ENCODE measurements at places on chromosomes 11 and 22. TPM values are rescaled to one million over a fixed set of nuclear protein-coding genes. Genes with fewer than 3 reads are reported as not detected.

GRCh38 chr11:114130629-114131277 lies 71.2 kb downstream of the ZBTB16 start:
- no peak overlapping the region for H3K4me3 ChIP-seq
- no peaks in the 10 kb centered on the region for H3K27me3 ChIP-seq
- H3K36me3 ChIP-seq: no peaks in the 10 kb centered on the region
- H3K4me1 ChIP-seq: peaks cover 83% of the 10 kb centered on the region

- no peak for DNase-seq
- no peak overlapping the region for H3K27ac ChIP-seq
- H3K4me3 ChIP-seq: no peak overlapping the region
- no peaks in the 10 kb centered on the region for H3K36me3 ChIP-seq
- H3K4me1 ChIP-seq: no peaks in the 10 kb centered on the region
- no peaks in the 10 kb centered on the region for H3K27me3 ChIP-seq
These were observed 46.1 kb downstream of the NELL1 start for GRCh38 chr11:20715464-20715863.

DNA sequence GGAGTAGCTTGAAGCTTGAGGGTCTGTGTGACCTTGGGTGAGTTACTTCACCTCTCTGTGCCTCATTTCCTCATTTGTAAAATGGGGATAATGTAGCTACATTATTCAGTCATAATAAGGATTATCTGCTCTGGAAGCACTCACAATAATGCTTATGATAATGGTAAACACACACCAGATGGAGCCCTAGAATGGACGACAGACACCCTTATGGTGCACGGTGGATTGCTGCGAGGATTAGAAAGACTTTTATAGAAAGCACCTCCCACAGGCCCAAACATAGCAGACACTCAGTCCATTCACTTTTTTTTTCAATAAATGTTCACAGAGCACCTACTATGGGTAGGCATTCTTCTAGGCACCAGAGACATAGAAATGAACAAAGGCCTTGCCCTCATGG lies 53.8 kb downstream of the LARGE1 start:
- H3K4me1 ChIP-seq: peaks cover 20% of the 10 kb centered on the region
- no peaks in the 10 kb centered on the region for H3K36me3 ChIP-seq
- H3K4me3 ChIP-seq: no peak overlapping the region
- no peaks in the 10 kb centered on the region for H3K27me3 ChIP-seq

SHANK3 gene
- total RNA-seq: 2.7 TPM

GRCh38 chr11:8690374-8691342 lies 8.1 kb downstream of the RPL27A start:
- peaks cover 4% of the 10 kb centered on the region for H3K4me1 ChIP-seq
- no peak overlapping the region for H3K27ac ChIP-seq
- H3K27me3 ChIP-seq: no peaks in the 10 kb centered on the region
- no peak for DNase-seq
- no peak overlapping the region for H3K4me3 ChIP-seq

DNA sequence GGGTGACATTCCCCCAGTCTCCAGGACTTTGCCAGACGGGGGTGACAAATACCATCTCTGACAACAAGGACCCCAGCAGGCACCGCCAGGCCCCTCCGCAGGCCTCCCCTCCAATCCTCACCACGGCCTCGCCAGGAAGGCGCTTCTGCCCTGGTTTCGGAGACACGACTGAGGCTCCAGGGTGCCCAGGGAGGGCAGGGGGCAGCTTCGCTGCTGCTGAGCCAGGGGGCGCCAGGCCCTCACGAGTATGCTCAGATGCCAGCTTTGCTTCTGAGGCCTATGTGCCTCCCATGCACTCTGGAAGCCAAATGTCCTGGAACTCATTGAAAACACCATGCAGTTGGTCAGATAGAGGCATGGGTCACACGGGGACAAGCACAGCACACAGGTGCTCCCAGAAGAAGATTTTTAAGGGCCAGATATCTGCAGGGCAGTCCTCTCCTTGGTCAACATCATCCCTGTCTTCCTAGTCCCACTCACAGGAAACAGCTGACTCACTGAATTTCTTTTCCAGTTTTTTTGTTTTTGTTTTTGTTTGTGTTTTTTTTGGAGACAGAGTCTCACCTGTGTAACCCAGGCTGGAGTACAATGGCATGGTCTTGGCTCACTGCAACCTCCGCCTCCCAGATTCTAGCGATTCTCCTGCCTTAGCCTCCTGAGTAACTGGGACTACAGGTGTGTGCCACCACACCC lies 19.9 kb downstream of the BID start:
- H3K27me3 ChIP-seq: no peaks in the 10 kb centered on the region
- H3K36me3 ChIP-seq: no peaks in the 10 kb centered on the region
- no peak for DNase-seq
- no peaks in the 10 kb centered on the region for H3K4me1 ChIP-seq
- no peak overlapping the region for H3K4me3 ChIP-seq

NLRP14 gene
- total RNA-seq: not detected

- DNase-seq: no peak
- no peak overlapping the region for H3K27ac ChIP-seq
- H3K4me3 ChIP-seq: no peak overlapping the region
- no peaks in the 10 kb centered on the region for H3K27me3 ChIP-seq
- H3K36me3 ChIP-seq: no peaks in the 10 kb centered on the region
- no peaks in the 10 kb centered on the region for H3K4me1 ChIP-seq
These were observed 186.0 kb upstream of the CNTN5 start for GRCh38 chr11:98834776-98835175.

KRTAP5-7 gene
- total RNA-seq: 1.3 TPM

DNA sequence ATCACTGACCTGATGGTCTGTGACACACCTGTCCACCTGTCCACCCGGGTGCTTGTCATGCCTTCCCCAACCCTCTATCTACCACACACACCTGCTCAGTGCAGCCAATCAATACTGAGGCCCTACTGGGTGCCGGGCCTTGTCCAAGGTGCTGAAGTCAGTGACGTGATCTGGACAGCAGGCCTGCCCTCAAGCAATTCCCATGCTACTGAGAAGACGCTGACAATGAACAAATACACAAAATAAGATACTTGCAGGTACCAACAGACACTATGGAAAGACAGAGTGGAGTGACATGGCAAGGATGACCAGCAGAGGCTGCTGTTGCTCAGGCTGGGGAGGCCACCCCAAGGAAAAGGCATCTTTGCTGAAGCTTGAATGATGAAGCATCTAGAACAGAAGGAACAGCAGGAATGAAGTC lies 21.2 kb downstream of the PLAAT3 start:
- no peak overlapping the region for H3K27ac ChIP-seq
- H3K4me3 ChIP-seq: no peak overlapping the region
- DNase-seq: peak; percentile 18
- H3K4me1 ChIP-seq: no peaks in the 10 kb centered on the region
- H3K27me3 ChIP-seq: no peaks in the 10 kb centered on the region
- H3K36me3 ChIP-seq: no peaks in the 10 kb centered on the region

GRCh38 chr11:78647986-78648875 lies 73.6 kb upstream of the NARS2 start:
- no peaks in the 10 kb centered on the region for H3K27me3 ChIP-seq
- no peak for DNase-seq
- H3K4me1 ChIP-seq: no peaks in the 10 kb centered on the region
- H3K36me3 ChIP-seq: no peaks in the 10 kb centered on the region
- H3K27ac ChIP-seq: no peak overlapping the region

DNA sequence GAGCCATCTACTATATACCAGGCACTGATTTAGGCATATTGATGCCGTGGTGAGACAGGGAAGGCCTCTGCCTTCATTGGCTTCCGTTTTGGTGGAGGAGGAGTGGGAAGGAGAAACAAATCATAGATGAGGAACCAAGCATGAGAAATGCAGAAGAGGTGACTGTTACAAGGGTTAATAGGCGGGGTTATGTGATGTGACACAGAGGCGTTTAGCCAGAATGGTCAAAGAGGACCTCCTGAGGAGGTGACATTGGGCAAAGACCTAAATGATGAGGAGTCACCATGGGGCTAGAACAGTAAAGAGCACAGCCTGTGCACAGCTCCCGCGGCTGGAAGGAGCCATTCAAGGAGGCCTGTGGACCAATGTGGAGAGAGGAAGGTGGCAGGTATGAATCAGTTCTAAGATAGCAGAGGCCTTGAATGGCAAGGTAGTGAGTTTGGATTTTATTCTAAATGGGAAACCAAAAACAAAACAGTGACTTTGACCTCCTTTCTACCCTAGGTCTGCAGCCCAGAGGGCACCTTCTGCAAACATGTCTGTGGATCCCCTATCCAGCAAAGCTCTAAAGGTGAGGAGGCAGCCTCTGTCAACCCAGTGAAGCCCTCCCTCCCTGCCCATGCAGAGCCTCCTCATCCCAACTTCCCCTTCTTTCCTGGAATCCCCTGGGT lies 11.7 kb downstream of the MAFF start:
- H3K4me1 ChIP-seq: peaks cover 7% of the 10 kb centered on the region
- no peak overlapping the region for H3K27ac ChIP-seq
- DNase-seq: no peak
- no peak overlapping the region for H3K4me3 ChIP-seq
- no peaks in the 10 kb centered on the region for H3K36me3 ChIP-seq

PHOX2A gene
- 0.60 TPM for total RNA-seq

DNA sequence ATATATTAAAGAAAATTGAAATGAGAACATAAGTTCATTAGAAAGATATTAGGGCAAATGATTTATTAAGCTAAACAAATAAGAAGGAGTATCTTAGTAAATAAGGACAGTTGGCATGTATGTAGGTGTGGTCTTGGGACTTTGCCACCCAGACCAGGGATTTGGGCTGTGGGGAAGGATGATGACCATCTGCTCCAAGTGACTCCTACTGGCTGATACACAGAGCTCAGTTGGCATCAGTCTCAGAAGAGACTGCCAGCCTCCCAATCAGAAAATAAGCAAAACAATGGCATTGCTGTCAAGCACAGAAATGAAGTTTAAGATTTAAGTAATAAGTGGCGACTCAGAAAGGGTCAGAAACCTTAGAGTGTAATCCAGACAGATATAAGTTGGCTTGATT lies 49.5 kb downstream of the PAX6 start:
- no peak for DNase-seq
- H3K4me1 ChIP-seq: no peaks in the 10 kb centered on the region
- no peaks in the 10 kb centered on the region for H3K36me3 ChIP-seq

IGLL5 gene
- 33.8 TPM for total RNA-seq

LARGE2 gene
- total RNA-seq: not detected

DENND6B gene
- total RNA-seq: 11.6 TPM

DNA sequence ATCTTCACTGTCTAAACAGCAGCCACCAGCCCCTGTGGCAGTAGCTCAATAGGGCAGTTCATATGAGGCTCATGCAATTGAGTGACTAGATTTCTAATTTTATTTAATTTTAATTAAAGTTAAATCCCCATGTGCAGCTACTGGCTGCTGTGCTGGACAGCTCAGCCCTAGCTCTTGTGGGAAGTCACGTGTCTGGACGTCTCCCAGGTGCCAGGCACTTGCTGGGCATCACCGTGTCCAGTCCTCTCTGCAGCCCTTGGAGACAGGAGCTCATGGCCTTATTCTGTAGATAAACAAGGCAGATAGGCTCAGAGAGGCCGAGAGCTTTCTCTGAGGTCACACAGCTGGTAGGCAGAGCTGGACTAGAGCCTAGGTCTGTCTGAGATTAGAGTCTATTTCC lies 95.0 kb downstream of the ARHGAP8 start:
- no peaks in the 10 kb centered on the region for H3K36me3 ChIP-seq
- no peak overlapping the region for H3K27ac ChIP-seq
- no peaks in the 10 kb centered on the region for H3K4me1 ChIP-seq
- DNase-seq: no peak
- H3K4me3 ChIP-seq: no peak overlapping the region

DNA sequence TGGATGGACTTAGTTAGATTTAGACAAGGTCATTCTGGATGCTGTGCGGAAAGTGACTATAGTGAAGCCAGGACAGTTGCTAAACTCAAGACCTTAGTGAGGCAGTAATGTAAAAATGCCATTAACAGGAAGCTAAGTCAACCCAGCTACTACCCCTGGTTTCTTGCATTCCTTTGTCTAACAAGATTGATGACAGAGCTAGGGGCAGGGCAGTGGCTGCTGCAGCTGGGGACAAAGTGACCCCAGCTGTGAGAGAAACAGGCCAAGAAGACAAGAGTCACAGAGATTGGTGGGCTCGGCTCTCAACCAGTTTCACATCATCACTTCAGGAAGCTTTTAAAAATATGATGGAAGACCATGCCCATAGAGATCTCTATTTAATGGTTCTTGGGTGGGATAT lies 110.4 kb upstream of the POU2AF2 start:
- no peak for DNase-seq
- H3K4me3 ChIP-seq: no peak overlapping the region
- H3K27me3 ChIP-seq: no peaks in the 10 kb centered on the region
- no peaks in the 10 kb centered on the region for H3K4me1 ChIP-seq

DNA sequence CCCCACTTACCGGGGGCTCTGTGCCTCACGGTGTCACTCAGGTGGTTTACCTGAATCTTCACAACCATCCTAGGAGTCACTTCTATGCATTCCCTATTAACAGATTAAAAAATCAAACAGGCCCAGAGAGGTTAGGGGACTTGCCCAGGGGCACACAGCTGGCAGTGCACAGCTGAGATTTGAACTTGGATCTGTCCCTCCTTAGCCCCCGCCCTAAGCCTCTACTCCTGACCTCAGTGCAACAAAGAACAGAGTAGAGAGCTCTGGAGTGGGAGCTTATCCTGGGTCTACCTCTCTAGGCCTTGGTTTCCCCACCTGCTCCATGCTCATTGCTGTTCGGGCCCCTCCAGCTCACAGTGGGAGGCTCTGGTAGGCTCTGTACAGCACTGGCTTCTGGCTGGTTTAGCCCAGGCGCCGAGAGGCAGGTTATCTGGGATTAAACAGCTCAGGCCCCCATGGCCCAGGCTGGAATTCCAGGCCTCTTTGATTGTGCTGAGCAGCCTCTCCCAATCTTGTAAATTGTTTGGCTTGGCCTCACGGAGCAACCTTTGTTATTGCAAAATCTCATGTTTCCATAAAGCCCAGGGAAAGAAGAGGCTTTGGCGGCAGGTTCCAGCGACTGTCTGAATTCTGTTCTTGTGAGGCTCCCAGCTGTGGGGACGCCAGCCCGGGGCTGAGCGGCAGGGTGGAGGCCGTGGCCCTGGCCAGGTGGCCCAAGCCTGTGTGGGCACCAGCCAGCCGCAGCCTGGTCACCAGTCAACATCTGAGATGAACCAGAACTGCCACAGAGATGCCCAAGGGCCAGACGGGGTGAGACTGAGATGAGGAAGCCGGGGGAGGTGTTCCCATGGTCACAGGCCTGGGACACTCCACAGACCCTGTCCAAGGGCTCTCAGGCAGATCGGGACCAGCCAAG lies 28.9 kb upstream of the SHISAL1 start:
- no peak overlapping the region for H3K4me3 ChIP-seq
- H3K4me1 ChIP-seq: peaks cover 5% of the 10 kb centered on the region
- H3K27ac ChIP-seq: peak overlapping the region; percentile 86
- H3K27me3 ChIP-seq: no peaks in the 10 kb centered on the region
- peak; percentile 16 for DNase-seq
